Mesendoderm (in vitro differentiated cells): ENCODE measurements at places on chromosomes 12 and 14.

- no peak for DNase-seq
Observed at GRCh38 chr12:11059041-11059440, 3.1 kb downstream of the TAS2R46 start.

GRCh38 chr14:76953311-76953945, 75.1 kb downstream of the IRF2BPL start:
- DNase-seq, result no peak

GRCh38 chr12:4220536-4221257, 52.9 kb upstream of the CCND2 start:
- no peak for DNase-seq

- DNase-seq, result no peak
Observed at GRCh38 chr12:59619461-59620240, 23.8 kb downstream of the SLC16A7 start.

DNA sequence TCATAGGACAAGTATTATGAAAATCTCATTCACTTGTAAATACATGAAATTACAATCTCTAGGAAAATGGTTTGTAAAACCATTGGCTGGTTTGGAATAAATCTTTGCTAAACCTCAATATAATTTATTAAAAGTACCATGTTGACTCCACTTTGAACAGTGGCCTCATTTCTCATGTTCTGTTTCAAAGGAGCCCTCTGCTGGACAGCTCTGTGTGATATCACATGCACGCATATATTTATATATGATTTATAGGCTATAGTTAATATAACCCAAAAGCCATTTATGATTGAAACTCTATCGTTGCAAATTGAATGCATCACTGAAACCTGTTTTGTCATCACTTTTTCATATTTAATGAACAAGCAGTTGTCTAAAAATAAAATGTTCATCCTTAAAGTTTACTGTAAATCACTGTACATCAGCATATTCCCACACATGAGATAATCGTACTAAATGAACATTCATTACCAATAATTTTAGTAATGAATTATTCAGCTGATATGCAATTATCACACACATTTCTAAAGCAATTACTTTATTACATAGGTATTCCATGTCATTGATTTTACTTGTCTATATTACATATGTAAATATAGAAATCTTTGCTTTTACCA, 493.8 kb downstream of the NPAS3 start:
- no peak for DNase-seq

DNA sequence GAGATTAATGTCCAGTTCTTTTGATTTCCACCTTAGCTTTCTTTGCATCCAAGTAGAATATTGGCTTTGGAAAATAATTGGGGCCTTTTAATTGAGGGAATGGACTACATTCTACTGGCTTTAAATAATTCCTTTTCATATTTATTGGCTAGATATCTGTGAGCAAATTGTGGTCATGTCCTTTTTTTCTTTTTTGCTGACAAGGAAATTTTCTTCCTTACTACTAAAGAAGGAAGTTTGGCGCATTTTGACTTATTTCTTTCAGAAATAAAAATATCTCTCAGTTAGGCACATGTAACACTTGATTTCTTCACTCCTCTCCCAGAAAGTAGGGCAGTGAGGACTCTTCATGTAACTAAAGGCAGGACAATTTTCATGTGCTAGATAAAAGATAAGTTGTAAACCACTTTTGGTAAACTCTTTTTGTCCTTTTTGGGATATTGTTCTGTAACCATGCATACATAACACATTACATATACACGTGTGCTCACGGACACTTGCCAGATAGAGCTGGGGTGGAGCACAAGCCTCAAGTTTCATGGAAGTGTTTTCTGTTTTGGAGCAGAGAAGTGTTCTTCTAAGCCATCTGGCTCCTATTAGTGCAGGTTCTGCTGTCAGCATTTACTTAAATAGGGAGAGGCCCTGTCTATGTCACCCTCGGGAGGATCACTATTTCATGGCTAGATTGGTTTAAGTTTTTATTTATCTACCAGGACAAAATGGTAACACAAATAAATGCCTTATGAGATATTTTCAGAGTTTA, 85.1 kb upstream of the LRIG3 start:
- DNase-seq, result no peak

DNA sequence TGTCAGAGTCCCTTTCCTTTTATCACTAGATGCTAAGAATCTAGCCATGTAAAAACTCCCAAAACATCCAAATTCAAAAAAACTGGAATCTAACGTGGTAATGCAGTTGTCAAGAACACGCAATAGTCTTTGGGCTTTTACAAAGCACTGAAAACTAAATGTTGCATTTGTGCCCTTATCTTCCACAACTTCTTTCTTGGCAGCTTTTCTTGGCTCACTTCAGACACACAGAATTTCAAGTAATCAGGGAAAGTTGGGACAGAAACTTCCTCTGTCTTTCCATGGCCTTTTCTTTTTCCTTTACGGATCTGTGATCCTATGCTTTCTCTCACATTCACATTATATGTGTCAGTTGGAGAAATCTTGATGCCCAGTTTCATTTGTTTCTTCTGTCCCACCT, 136.0 kb downstream of the CRADD start:
- no peak for DNase-seq

DNA sequence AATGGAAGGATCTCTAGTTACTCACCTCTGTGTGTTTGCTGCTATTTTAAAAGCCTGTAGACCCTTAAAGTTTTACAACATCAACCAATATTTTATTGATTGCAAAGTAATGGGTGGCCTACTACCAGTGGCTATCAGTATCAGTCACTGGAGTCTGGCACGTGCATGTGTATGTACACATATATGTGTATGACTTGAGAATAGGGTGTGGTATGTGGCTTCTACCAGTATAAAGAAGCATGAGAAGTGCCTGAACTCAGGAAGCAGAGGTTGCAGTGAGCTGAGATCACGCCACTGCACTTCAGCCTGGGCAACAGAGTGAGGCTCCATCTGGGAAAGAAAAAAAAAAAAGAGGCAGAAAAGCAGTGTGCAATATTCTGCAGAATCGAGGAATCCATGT, 45.5 kb upstream of the GAS2L3 start:
- no peak for DNase-seq

- peak; percentile 74 for DNase-seq
Observed at GRCh38 chr12:113479590-113480335, 8.1 kb upstream of the LHX5 start.

- DNase-seq, result no peak
Observed at GRCh38 chr14:38745861-38746260, 357.2 kb downstream of the SEC23A start.
